ENCODE measurements at places on chromosomes 3 and 15. TPM values are rescaled to one million over a fixed set of nuclear protein-coding genes. Genes with fewer than 3 reads are reported as not detected.

The DPPA4 gene
- total RNA-seq = not detected

The TMEM212 gene
- total RNA-seq = not detected

The TUSC7 gene
- total RNA-seq = not detected

The CHDH gene
- 11.0 TPM for total RNA-seq

The DLEC1 gene
- not detected for total RNA-seq

The KLHL24 gene
- total RNA-seq = 15.9 TPM

The FBLN2 gene
- total RNA-seq = 2.2 TPM

The ATP13A4 gene
- total RNA-seq = not detected

The SEMA5B gene
- 0.33 TPM for total RNA-seq

The EFCAB12 gene
- total RNA-seq = 0.27 TPM

The GP9 gene
- total RNA-seq = not detected

The SLC6A20 gene
- total RNA-seq = not detected

The ACTRT3 gene
- 0.68 TPM for total RNA-seq

The GPR27 gene
- total RNA-seq = 7.7 TPM

The TNFSF10 gene
- total RNA-seq = 3.2 TPM

The IQCF5 gene
- not detected for total RNA-seq

The CP gene
- total RNA-seq = not detected

The C3orf70 gene
- total RNA-seq = under 0.01 TPM

The CHST2 gene
- total RNA-seq = 17.0 TPM

The FAM227B gene
- 5.0 TPM for total RNA-seq

The ZPLD1 gene
- 1.2 TPM for total RNA-seq

The IQCH gene
- total RNA-seq = 4.9 TPM

The BCHE gene
- not detected for total RNA-seq

The GPR149 gene
- total RNA-seq = not detected

The DUOXA2 gene
- not detected for total RNA-seq

The UBAP1L gene
- 2.3 TPM for total RNA-seq

The ROPN1B gene
- not detected for total RNA-seq

The C3orf85 gene
- not detected for total RNA-seq

The ALPK3 gene
- 0.27 TPM for total RNA-seq

The DPPA2 gene
- total RNA-seq = not detected

The XXYLT1 gene
- 12.3 TPM for total RNA-seq

The PYGO1 gene
- total RNA-seq = 1.0 TPM

The CRABP1 gene
- not detected for total RNA-seq

The ISLR2 gene
- total RNA-seq = not detected

The IL17RD gene
- 9.8 TPM for total RNA-seq

The FOXB1 gene
- not detected for total RNA-seq

The ACP3 gene
- total RNA-seq = not detected

The IQCF2 gene
- not detected for total RNA-seq

The GPR171 gene
- not detected for total RNA-seq

The CA12 gene
- total RNA-seq = 174 TPM

The RPL29 gene
- total RNA-seq = 1,072 TPM

The GASK1A gene
- 1.1 TPM for total RNA-seq

The AGBL1 gene
- total RNA-seq = not detected

The CACNA2D3 gene
- not detected for total RNA-seq

The CLEC3B gene
- total RNA-seq = 0.33 TPM

The CYP8B1 gene
- not detected for total RNA-seq

The SENP8 gene
- total RNA-seq = 4.0 TPM
